ENCODE measurements at places on chromosomes 7 and 10. TPM values are rescaled to one million over a fixed set of nuclear protein-coding genes. Genes with fewer than 3 reads are reported as not detected.
A peak's percentile ranks its signal among the peaks of the same experiment; 100 is the strongest.

DNA sequence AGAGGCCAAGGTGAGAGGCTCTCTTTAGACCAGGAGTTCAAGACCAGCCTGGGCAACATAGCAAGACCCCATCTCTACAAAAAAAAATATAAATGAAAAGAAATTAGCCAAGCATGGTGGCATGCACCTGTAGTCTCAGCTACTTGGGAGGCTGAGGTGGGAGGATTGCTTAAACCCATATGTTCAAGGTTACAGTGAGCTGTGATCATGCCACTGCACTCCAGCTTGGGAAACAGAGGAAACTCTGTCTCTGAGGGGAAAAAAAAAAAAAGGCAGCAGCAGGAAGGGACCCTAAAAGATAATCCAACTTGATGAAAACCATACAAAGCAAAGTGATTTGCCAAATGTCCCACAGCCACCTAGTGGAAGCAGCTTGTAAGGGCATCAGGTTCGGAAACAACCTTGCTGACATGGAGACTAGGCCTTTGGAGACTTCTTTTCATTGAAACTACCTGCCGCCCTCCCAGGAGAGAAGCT lies 15.6 kb upstream of the PBLD start:
- DNase-seq: peak; percentile 36

- no peak for DNase-seq
These were observed 36.0 kb downstream of the KCNH2 start for GRCh38 chr7:150942001-150942590.

GRCh38 chr10:1022413-1022812 lies 3.2 kb downstream of the IDI2 start:
- DNase-seq: no peak

DNA sequence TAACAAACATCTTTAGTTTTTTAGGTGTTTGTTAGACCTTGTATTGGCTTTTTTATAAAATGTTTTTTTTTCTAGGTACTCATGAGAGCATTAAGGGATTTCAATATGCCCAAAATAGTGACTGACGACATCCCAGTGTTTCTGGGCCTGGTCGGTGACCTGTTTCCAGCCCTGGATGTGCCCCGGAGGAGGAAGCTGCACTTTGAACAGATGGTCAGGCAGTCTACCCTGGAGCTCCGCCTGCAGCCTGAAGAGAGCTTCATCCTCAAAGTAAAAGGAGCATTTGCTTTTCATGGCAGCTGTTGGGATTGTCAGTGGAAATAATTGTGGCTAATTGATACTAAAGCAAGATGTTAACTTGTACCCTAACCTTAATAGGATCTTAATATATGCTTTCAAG lies 161.5 kb downstream of the DNAH11 start:
- DNase-seq: no peak

DNA sequence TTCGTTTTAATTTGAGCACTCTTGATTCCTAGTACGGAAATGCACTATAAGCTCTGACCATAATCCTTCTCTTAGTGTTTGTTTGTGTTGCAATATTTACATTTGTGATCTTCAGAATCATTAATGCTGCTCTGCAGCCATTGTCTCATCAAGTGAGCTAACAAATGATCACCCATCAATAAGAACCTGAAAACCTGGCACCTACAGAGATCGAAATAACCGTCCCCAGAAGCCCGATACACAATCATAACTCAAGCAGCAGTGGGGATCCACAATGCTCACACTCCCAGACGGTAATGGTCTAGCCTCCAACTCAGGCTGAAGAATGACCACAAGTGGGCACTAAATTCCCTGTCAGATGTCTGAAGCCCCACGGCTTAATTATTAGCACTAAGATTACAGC lies 156.0 kb upstream of the NFE2L3 start:
- no peak for DNase-seq

- no peak for DNase-seq
These were observed 5.0 kb downstream of the ABCB8 start for GRCh38 chr7:151032936-151033863.

GRCh38 chr10:123556736-123557135 lies 109.4 kb upstream of the GPR26 start:
- no peak for DNase-seq

GRCh38 chr10:33880291-33880690 lies 545.8 kb upstream of the NRP1 start:
- no peak for DNase-seq

GRCh38 chr7:39130274-39130673 lies 152.6 kb downstream of the POU6F2 start:
- no peak for DNase-seq

DNA sequence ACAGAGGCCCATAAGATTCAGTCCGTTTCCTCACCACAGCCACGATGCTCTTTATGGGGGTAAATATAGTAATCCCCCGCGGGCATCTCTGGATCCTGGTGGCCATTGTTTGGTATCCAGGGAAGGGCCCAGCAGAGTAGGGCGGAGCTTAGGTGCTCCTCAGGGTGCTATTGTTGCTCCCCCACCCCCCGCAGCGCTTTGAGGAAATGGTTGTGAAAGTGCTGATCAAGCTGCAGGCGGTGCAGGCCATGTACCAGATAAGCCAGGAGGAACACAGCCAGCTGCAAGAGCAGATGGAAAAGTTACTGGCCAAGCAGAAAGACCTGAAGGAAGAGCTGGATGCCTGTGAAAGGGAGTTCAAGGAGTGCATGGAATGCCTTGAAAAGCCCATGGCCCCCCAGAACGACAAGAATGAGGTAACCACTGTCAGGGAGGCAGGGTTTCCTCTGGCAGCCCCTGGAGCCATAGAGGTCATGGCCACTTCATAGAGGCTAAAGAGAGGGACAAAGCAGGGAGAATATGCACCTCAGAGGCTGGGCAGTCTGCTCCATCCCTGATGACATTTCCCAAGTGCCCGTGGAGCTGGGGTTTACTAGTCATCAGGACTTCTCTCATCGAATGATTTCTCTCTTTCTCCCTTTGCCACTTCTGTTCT lies 17.6 kb upstream of the FLNC start:
- DNase-seq: no peak

DNA sequence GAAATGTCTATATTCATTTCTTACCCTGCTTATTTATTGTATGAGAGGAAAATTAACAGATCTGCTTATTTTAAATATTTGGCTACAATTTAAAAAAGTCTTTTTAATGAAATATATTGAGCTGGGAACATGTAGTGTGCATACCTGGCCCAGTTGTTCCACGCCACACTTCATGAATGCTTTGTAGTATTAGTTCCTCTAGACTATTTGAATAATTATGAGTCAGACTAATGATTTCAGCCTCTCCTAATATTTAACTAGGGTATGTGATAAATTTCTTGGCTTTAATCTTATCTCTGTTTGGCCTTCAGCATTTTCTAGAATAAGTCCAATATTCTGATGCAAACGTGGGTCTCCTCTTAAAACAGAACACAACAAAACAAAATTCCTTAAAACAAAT lies 226.6 kb downstream of the CREB5 start:
- no peak for DNase-seq

DNA sequence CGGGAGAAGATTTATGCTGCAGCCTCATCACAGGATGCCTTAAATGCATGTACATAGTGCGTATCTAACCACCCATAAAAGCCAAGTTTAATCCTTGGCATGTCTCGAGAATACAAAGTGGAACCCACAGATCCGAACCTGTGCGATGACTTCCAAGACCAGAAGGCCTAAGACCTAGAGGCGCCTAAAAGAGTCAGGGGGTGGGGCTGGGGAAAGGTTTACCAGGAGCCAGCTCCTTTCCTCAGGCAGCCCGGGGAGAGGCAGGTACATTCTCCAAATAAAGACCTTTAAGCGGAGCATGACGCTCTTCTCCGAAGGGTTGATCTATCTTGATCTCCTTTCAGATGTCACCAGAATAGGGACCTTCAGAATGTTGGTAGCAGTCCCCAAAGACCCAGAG lies 9.7 kb downstream of the SP8 start:
- DNase-seq: no peak

DNA sequence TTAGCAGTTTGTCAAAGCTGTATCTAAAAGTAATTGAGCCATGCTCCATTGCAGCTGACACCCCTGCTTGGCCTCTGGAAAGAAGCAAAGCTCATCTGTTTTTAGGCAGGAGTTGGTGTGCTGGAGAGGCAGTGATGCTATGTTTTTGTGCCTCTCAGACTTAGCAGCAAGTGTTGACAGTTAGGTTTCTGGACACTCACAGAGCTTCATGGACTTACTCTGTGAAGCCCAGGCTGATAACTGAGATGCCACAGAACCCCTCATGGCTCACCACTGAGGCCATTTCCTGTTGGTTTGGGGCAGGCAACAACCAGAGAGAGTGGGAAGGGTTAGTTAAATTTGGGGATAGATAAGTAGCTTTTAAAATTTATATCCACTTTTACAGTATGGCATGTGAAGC lies 59.8 kb downstream of the BTAF1 start:
- DNase-seq: no peak

- DNase-seq: no peak
These were observed 402.9 kb upstream of the GALNT17 start for GRCh38 chr7:70728872-70729552.

- no peak for DNase-seq
These were observed 172.2 kb downstream of the RTKN2 start for GRCh38 chr10:62096256-62096933.

DNA sequence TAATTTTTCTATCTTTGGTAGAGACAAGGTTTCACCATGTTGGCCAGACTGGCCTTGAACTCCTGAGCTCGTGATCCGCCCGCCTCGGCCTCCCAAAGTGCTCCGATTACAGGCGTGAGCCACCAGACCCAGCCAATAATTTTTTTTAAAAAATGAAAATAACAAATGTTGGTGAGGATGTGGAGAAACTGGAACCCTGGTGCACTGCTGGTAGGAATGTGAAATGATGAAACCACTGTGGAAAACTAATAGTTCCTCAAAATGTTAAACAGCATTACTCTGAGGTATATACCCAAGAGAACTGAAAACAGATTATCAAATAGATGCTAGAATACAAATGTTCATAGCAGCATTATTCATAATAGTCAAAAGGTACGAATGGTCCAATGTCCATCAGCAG lies 23.0 kb upstream of the YWHAG start:
- no peak for DNase-seq

DNA sequence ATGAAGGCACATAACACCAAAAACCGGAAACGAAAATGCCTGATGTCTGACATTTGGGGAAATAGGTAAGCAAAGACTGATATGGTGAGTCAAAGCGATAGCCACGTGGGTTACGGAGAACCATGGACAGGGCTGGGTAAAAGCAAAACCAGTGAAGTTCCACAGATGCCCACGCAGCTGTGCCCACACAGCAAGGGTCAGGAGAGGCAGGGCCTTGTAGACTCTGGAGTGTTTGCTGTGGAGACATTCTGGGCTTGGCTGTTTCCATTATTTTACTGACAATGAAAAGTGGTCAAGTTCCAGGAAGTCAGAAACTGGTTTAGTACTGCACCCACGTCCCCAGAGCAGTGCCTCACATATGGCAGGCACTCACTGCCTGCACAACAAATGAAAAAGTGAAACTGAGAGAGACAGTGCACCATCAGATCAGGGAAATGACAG lies 148.7 kb downstream of the ZMYND11 start:
- no peak for DNase-seq

DNA sequence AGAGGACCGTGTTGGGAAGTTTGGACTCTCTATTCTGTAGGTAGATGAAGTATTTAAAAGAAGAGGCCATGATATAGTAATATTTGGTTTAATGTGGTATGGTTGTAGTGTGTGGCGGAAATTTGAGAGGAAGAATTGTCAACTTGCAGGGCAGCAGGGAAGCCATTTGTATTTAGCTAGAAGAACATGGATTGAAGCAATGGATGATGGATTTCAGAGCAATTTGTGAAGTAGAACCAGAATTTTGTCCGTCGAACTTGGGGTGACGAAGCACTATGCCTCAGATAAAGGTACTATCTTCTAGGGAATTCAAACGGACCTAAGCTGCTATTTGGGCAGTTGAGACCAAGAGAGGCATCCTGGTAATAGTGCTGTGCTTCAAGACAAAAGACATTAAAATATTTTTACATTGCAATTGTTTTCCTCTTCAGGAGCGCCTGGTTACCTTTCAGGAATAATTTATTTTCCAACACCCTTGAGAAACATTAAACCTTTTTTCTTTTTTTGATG lies 615 bp upstream of the WBP1L start:
- DNase-seq: no peak

DNA sequence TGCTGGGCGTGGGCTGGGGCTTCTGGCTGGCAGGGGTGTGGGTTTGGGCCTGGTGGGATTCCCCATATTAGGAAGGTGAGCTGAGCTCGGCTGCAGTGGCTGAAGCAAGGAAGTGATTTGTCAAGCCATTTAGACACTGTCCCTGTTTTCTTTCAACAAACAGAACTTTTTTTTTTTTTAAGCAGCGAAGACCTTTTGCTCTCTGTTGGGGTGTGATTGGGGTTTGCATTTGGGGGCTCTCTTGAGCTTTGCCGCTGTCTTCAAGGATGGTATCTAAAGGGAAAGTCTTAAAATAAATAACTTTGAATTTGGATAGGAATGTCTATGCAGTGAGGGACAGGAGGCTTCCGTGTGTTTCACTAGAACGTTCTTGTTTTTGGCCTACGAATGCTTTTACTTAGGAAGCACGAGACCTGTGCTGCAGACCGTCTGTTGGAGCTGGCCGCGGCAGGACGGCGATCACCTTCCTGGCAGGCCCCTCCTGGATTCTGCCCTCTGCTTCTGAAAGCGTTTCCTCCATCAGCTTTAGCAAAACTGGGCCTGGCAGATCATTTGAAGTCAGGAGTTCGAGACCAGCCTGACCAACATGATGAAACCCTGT lies 43.9 kb downstream of the FOXK1 start:
- DNase-seq: no peak

- no peak for DNase-seq
These were observed 5.8 kb downstream of the SYNPO2L start for GRCh38 chr10:73649876-73650536.

Gene ELFN1
- total RNA-seq: 8.5 TPM

Gene FANK1
- total RNA-seq: 2.4 TPM

Gene RNF32
- total RNA-seq: 1.4 TPM

Gene BBS9
- total RNA-seq: 16.2 TPM

Gene FAM237B
- not detected for total RNA-seq

Gene THSD7A
- total RNA-seq: 5.5 TPM

Gene H2AZ2
- 353 TPM for total RNA-seq

Gene MRC1
- not detected for total RNA-seq

Data from neural crest cell (in vitro differentiated cells).